ENCODE measurements at places on chromosomes 5 and 9. TPM values are rescaled to one million over a fixed set of nuclear protein-coding genes. Genes with fewer than 3 reads are reported as not detected.
A peak's percentile ranks its signal among the peaks of the same experiment; 100 is the strongest.

- H3K27me3 ChIP-seq = peaks cover 7% of the 10 kb centered on the region
- no peak for DNase-seq
- H3K27ac ChIP-seq = no peak overlapping the region
- H3K4me3 ChIP-seq = no peak overlapping the region
- peaks cover 5% of the 10 kb centered on the region for H3K4me1 ChIP-seq
Measured at GRCh38 chr5:138722544-138723177, 30.6 kb upstream of the CTNNA1 start.

DDX4 gene
- total RNA-seq = not detected

SAXO1 gene
- total RNA-seq = not detected

- no peak for DNase-seq
- no peaks in the 10 kb centered on the region for H3K36me3 ChIP-seq
- peaks cover 57% of the 10 kb centered on the region for H3K27me3 ChIP-seq
- peak overlapping the region; percentile 56 for H3K4me3 ChIP-seq
- peaks cover 35% of the 10 kb centered on the region for H3K4me1 ChIP-seq
Measured at GRCh38 chr5:543351-543750, 19.1 kb upstream of the SLC9A3 start.

GRCh38 chr5:171307789-171308452 lies 1.1 kb upstream of the TLX3 start:
- no peak for DNase-seq
- peaks cover 9% of the 10 kb centered on the region for H3K4me1 ChIP-seq
- H3K4me3 ChIP-seq = no peak overlapping the region
- H3K27ac ChIP-seq = no peak overlapping the region

Data from B cell (primary cell).